Left ventricle myocardium inferior (tissue), 1 donor: ENCODE measurements at places on chromosomes 5 and 9. TPM values are rescaled to one million over a fixed set of nuclear protein-coding genes. Genes with fewer than 3 reads are reported as not detected.

SH3RF2 gene
- total RNA-seq, result 376 TPM

NEUROG1 gene
- not detected for total RNA-seq

GHR gene
- 12.9 TPM for total RNA-seq

FANCC gene
- total RNA-seq, result 4.1 TPM

CCDC192 gene
- total RNA-seq, result not detected

CDK7 gene
- total RNA-seq, result 10.5 TPM

IGFBPL1 gene
- total RNA-seq, result not detected

ZFP37 gene
- total RNA-seq, result 1.0 TPM

TLR4 gene
- total RNA-seq, result 14.2 TPM

TMCO6 gene
- total RNA-seq, result 2.6 TPM

ZDHHC11B gene
- 13.4 TPM for total RNA-seq

OLFML2A gene
- total RNA-seq, result 41.1 TPM

LCN1 gene
- total RNA-seq, result not detected

PRKACG gene
- not detected for total RNA-seq

CDKN2B gene
- total RNA-seq, result 0.82 TPM

FRMD3 gene
- 131 TPM for total RNA-seq

TSSK1B gene
- total RNA-seq, result not detected

GFI1B gene
- 0.27 TPM for total RNA-seq

GFPT2 gene
- 8.4 TPM for total RNA-seq

CCL19 gene
- total RNA-seq, result 0.69 TPM

GRM6 gene
- not detected for total RNA-seq

ST6GALNAC4 gene
- total RNA-seq, result 31.3 TPM

STK32A gene
- total RNA-seq, result 0.80 TPM

CDHR2 gene
- 0.33 TPM for total RNA-seq

AQP7 gene
- total RNA-seq, result 150 TPM

FGD3 gene
- total RNA-seq, result 1.8 TPM

PCDHA1 gene
- not detected for total RNA-seq

DMRT2 gene
- not detected for total RNA-seq

PHF24 gene
- total RNA-seq, result 0.11 TPM

GLE1 gene
- total RNA-seq, result 18.8 TPM

PCDHGB6 gene
- total RNA-seq, result 5.0 TPM

SPRY4 gene
- total RNA-seq, result 10.2 TPM

GABRB2 gene
- 0.11 TPM for total RNA-seq

C9orf153 gene
- total RNA-seq, result 0.38 TPM

ANKRD34B gene
- total RNA-seq, result not detected

C8G gene
- 3.6 TPM for total RNA-seq

SLC1A1 gene
- total RNA-seq, result 3.1 TPM

GADD45G gene
- 44.5 TPM for total RNA-seq

TMEM215 gene
- not detected for total RNA-seq

MEIKIN gene
- total RNA-seq, result not detected

CYLC2 gene
- total RNA-seq, result not detected

ECSCR gene
- 20.9 TPM for total RNA-seq

RNF183 gene
- total RNA-seq, result not detected

ARL14EPL gene
- total RNA-seq, result not detected

SKP1 gene
- 506 TPM for total RNA-seq

CDH9 gene
- total RNA-seq, result not detected

ANXA2R gene
- total RNA-seq, result 0.82 TPM

PCDHGA6 gene
- total RNA-seq, result 5.6 TPM

SLC23A1 gene
- total RNA-seq, result not detected

LTC4S gene
- total RNA-seq, result 10.9 TPM

STPG3 gene
- total RNA-seq, result 0.58 TPM

PCDHB15 gene
- total RNA-seq, result 2.8 TPM

GLDC gene
- not detected for total RNA-seq

BTNL8 gene
- 0.58 TPM for total RNA-seq

SLC45A2 gene
- not detected for total RNA-seq

BHMT gene
- total RNA-seq, result not detected

TMEM174 gene
- total RNA-seq, result not detected

SPATA31D4 gene
- total RNA-seq, result not detected
